NCI-H526 treated with DMSO at 0.1 percent for 48 hours (cell line): ENCODE measurements at places on chromosomes 2 and 18.

- no peak for DNase-seq
Observed at GRCh38 chr2:96241227-96241626, 24.6 kb downstream of the TMEM127 start.

DNA sequence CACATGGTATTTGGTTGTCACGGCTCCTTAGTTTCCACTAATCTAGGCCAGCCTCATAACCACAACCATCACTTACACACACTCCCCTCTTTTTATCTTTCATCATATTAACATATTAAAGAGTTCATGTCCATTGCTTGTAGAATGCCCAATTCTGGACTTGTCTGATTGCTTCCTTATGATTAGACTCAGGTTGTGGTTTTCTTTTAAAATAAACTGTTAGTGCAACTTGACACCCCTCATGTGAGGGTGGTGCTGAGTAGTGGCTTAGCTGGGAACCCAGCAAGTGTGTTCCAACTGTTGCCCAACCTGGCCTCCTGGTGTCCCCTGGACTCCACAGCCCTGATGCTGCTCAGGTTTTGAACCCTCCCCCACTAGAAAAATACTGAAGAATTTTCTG, 20.1 kb upstream of the CD207 start:
- DNase-seq: no peak

DNA sequence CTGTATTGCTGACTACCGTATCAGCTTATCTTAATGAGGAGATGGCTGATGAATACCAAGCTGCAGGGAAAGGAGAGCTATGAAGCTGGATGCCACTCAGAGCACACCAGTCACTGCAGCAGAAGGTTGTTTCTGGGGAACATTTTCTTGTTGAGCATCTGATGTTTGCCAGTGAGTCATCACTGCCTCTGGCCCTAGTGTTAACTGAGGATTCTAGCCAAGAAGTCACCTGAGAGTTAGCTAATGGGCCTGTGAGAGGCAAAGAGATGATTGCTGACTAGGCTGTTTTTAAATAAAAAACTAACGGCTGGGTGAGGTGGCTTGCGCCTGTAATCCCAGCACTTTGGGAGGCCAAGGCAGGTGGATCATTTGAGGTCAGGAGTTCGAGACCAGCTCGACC, 37.9 kb downstream of the CCDC150 start:
- DNase-seq: no peak

DNA sequence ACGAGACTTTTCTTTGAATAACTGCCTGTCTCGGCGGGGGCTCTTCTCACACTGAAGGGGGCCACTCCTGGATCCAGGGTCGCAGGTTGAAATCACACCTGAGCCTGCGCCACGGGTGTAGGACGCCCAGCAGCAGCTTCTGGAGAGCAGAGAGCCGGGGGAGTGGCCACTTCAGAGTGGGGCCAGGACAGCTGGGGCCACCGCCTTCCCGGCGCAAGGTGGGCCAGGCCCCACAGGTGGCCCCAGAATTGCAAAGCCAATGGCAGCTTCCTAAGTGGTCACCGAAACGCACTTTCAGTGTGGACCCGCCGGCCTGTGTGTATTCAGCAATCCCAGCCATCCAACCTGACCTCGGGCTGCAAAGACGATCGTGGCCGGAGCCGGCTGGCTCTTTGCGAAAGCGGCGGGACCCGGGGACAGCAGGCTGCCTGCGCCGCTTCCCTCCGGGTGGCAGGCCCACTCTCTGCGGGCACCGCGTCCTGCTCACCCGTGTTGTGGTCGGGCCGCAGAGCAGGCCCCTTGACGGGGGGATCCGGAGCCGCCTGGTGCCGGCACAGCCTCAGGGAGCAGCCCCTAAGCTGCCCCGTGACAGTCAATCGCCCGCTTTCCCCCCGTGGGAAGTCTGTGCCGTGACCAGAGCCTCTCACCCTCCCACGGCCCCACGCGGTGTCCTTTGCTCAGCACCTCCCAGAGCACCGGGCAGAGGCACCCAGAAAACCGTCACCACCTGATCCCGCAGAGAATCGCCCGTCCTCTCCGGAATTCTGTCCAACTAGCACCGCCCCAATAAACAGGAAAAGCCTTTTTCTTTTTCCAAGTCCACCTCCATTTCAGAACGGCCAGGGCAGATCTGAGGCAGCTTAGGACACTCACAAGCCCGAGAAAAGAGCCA, 144.7 kb downstream of the ZNF516 start:
- DNase-seq: no peak

- peak; percentile 59 for DNase-seq
Observed at GRCh38 chr2:200592406-200593075, 6.7 kb downstream of the AOX1 start.

DNA sequence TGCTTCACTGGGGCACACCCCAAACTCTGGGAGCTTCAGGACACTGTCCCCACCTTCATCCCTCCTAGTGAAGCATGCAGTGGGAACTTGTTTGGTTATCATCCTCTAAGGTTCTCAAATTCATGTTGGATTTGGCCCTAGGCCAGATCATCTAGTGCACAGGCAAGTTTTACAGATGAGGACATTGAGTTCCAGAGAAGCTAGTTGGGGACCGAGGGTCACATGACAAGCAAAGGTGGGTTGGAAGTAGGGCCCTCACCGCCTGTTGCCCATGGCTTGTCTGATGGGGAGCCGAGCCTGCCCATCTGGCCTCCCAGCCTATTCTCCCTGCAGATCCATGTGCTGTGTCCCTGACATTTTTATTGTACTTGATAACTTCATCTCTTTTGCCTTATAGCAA, 2.8 kb downstream of the PRKCE start:
- no peak for DNase-seq

- no peak for DNase-seq
Observed at GRCh38 chr2:221309892-221310583, 262.1 kb downstream of the EPHA4 start.

DNA sequence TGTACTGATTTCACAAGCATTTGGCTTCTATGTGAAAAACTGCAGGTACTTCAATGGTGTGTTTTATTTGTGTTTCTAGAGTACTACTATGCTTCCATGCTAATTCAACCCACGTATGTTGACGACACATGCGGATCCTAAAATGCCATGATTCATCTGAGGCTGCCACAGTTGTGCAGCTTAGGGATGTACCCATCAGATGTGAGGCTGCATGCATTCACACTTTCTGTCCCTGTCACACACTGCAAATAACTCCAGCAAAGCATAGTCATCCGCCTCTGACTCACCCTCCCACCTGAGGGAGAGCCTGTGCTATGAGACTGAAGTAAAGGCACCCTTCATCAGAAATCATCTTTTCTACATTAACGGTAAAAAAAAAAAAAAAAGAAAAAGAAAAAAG, 22.1 kb upstream of the SERTAD2 start:
- DNase-seq: no peak

GRCh38 chr18:76482971-76483691, 11.9 kb downstream of the ZNF516 start:
- no peak for DNase-seq

- no peak for DNase-seq
Observed at GRCh38 chr18:1806884-1807615, 764.3 kb downstream of the METTL4 start.

DNA sequence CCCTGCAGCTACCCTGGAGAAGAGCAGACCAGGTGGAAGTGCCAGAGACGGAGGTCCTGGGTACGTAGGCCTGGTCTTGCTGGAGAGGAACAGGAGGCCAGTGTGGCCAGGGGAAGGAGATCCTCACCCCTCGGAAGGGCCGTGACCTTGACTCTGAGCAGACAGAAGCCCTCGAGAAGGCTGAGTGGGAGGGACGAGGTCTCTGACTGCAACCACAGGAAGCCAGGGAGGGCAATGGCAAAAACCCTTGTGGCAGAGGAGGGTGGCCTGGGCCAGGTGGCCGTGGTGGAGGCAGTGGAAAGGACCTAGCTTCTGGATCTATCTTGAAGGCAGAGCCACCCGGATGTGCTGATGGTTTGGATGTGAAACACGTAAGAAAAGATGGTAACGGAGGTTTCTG, 28.1 kb downstream of the THAP4 start:
- no peak for DNase-seq
